ENCODE measurements at places on chromosomes 7 and 10.

DNA sequence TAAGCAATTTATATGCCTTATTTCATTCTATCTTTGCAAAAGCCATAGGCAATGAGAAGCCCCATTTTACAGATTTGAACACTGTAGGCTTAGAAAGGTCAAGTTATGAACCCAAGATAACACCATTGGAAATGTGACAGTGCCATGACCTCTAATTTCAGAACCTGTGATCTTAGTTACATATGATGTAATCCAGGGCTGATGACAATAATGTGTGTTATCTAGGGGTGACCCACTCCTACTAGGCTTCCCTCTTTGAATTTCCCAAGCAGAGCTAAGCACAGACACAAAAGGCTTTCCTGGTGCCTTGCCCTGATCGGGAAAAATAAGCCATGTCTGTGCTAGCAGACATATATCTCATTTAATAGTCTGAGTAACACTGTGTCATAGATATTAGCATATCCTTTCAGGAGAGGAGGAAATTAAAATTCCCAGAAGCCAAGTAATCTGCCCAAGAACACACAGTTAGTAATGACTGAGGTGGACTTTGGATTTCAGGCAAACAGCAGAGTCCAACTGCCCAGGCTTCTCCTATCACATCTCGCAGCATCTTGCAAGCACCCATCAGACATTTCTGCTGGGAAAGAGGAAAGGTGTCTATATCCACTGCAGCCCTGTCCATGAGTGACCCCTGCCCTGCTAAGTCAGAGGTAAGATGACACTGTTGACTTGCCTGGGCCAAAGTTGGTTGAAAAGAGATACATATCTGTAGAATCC, 2.8 kb upstream of the TECTB start:
- no peak for DNase-seq

GRCh38 chr7:100437150-100438100, 1.1 kb upstream of the PPP1R35 start:
- no peak for DNase-seq

- DNase-seq, result peak; percentile 43
These were observed 3.0 kb upstream of the DLX5 start for GRCh38 chr7:97027427-97028234.

- DNase-seq, result no peak
These were observed 28.5 kb downstream of the GRB10 start for GRCh38 chr7:50754241-50754640.

GRCh38 chr7:109029866-109030265, 460.2 kb downstream of the DNAJB9 start:
- no peak for DNase-seq

- no peak for DNase-seq
These were observed 26.7 kb downstream of the ERCC6 start for GRCh38 chr10:49512121-49512809.

GRCh38 chr7:141752634-141753033, 11.3 kb upstream of the TAS2R3 start:
- no peak for DNase-seq

- no peak for DNase-seq
These were observed 142.9 kb downstream of the NOC3L start for GRCh38 chr10:94219829-94220228.

DNA sequence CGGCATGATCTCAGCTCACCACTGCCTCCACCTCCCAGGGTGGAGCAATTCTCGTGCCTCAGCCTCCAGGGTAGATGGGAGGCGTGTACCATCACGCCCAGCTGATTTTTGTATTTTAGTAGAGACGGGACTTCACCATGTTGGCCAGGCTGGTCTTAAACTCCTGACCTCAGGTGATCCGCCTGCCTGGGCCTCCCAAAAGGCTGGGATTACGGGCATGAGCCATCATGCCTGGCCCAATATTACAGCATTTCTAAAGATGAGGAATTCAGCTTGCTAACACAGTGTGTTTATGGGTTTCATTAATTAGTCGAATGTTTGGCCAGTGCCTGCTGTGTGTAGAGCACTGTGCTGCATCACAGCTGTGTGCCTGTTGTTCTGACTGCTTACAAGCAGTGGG, 3.7 kb downstream of the WDR37 start:
- DNase-seq, result no peak

DNA sequence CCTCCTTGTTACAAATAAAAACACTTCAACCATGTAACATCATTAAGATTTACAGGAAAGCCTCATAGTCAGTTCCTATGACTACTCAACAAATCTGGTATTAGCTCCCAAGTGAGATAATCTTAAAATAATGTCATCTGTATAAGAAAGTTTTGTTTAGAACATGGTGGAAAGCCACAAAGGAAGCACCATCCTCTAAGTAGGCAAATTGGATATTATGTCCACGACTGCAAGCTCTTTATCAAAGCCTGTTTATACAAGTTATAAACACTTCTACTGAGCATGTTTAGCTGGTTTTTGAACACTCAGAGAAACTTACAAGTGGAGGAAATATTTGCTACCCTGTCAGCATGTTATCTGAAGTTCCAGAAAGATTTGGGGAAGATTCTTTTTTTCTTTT, 349.8 kb downstream of the ARL4A start:
- DNase-seq, result no peak

DNA sequence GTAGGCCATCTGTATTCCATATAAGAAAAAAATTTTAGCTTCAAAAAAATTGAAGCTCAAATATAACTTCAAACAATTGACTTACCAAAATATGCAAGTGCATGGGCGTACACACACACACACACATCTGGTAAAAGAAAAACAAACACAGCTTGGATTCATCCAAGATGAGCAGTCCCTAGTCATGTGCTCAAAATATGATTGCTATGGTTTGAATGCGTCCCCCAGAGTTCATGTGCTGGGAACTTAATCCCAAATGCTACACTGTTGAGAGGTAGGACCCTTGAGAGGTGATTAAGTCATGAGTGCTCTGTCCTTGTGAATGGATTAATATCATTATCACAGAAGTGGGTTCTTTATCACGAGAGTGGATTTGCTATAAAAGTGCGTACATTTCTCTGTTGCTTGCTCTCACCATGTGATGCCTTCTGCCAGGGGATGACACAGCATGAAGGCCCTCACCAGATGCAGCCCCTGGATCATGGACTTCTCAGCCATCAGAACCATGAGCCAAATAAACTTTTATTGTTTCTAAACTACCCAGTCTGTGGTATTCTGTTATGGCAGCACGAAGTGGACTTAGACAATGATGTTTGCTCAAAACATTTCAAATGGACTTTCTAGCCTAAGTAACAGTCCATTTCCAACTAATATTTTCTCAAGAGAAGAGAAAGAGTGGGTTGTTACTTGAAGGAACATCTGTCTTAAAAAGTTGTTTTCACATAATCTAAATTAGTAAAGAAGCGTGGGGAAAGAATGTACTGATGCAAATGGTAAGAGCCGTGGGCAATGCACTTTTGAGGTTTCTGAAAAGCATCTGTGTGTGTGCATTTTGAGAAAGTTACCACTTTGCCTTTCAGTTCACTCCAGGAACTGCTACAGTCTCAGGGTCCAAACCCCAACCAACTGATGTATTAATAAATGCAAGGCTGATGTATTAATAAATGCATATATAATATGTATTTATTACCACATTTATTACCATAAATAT, 15.1 kb upstream of the SVIL start:
- DNase-seq, result no peak

- DNase-seq, result no peak
These were observed 411.6 kb downstream of the EXOC4 start for GRCh38 chr7:133664528-133664927.

- no peak for DNase-seq
These were observed 278.5 kb downstream of the TCF7L2 start for GRCh38 chr10:113228530-113228929.

DNA sequence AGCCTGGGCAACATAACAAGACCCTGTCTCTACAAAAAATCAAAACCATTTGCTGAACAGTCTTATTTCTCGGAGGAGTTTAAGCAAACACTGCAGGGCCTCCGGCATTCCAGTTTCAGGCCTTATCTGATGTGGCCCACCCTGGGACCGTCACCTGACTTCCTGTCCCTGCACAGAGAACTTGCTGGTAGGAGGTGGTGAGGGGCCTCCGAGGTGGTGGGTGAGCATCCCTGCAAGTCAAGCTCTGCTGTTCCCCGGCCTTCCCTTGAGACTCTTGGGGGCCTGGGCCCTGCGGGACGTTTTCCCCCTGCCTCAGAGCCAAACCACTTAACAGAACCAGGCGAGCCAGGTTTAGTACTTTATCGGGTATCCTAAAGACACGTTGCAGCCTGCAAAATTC, 44.5 kb upstream of the AP5Z1 start:
- no peak for DNase-seq

- no peak for DNase-seq
These were observed 101.3 kb downstream of the HIF1AN start for GRCh38 chr10:100636848-100637553.

- no peak for DNase-seq
These were observed 7.7 kb downstream of the PON2 start for GRCh38 chr7:95427166-95427565.

GRCh38 chr7:131919920-131920709, 363.7 kb upstream of the PODXL start:
- DNase-seq, result no peak

DNA sequence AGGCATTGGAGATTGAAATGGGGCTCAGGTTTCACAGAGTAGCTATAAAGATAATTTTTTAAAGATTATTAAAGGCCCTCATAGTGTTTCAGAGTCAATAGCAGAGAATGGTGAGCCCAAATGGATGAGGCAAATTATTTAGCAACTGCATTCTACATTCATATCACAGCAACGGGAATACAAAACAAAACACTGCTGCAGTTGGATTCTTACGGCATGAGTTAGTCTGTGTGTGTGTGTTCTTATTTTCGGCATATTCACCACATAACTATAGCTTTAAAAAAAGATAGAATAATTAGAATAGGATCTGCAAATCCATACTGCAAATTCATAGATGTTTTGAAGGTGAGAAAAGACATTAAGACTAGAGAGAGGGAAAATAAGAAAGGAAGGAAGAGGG, 66.0 kb downstream of the SUGCT start:
- no peak for DNase-seq

DNA sequence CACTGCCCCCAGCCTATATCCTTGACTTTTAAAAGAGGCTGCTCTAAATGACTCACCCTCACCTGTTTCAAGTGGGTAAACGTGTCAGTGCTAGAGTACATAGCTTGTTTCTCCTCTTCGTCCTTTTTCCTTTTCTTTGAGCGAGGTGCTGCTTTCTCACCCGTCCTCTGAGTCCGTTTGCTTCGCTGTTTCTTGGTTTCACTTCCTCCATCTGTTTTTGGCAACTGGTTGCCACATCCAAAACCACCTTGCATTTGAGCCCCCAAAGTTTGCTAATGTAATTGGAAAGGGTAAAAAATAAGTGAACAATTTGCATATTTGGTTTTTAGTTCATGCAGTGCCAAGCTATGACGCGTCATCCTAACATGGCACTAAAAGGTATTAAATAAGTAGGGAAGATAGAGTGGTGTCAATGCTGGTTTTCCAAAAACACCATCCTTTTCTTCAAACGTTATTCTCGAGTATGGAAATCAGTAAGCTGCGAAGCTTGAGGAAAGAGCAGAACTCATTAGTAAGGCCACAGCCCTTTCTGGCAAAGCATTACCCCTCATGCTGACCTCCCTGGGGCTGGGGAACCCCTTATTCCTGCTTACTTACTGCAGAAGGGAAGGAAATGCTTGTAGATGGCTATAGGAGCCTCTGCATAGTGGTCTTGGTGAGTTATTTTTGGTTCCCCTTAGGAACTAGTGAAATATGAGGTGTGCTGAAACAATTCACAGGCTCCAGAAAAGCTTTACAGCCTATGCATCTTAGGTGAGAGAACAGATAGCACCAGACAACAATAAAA, 133.5 kb downstream of the GALNT11 start:
- no peak for DNase-seq

DNA sequence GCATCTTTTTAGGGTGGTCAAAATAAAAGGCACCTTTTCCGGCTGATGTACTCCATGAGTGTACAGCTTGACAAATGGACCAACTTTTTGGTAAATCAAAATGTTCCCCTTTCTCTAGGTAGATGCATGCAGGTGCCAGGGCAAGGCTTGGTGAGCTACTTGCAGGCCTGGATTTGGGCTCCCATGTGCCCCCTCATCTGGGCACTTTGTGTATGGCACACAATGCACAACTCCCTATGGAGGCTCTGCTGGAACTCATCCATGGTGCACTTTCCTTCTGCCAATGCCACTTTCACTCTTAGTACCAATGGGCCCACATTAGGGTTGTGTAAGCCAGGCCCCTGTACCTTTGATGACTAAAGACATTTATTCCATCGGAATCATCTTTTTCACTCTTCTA, 300.8 kb downstream of the SDHAF3 start:
- DNase-seq, result no peak

GRCh38 chr10:45428611-45429510, 54.8 kb downstream of the ALOX5 start:
- DNase-seq, result no peak

DNA sequence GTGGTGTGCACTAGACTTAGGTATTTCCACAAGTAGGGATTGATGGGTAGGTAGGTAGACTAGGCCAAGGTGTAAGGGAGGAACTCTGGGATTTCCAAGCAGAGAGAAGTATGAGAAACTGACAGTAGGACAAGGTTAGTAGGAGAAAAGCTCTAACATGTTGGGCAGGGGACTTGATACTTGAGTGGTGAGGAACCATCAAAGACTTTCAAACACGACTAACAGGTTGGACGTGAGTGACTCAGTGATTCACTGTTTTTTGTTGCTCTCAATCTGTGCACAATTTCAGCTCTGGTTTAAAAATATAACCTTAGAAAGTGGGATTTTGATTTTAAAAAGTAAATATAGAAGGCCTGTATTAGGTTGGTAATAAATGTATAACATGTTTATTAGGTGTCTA, 44.4 kb downstream of the KLHDC10 start:
- no peak for DNase-seq

- no peak for DNase-seq
These were observed 296.1 kb upstream of the SEMA3A start for GRCh38 chr7:84490661-84491060.
